Muscle of back (tissue), 13 donors: ENCODE measurements at places on chromosomes 6 and 20.
A peak's percentile ranks its signal among the peaks of the same experiment; 100 is the strongest.

DNA sequence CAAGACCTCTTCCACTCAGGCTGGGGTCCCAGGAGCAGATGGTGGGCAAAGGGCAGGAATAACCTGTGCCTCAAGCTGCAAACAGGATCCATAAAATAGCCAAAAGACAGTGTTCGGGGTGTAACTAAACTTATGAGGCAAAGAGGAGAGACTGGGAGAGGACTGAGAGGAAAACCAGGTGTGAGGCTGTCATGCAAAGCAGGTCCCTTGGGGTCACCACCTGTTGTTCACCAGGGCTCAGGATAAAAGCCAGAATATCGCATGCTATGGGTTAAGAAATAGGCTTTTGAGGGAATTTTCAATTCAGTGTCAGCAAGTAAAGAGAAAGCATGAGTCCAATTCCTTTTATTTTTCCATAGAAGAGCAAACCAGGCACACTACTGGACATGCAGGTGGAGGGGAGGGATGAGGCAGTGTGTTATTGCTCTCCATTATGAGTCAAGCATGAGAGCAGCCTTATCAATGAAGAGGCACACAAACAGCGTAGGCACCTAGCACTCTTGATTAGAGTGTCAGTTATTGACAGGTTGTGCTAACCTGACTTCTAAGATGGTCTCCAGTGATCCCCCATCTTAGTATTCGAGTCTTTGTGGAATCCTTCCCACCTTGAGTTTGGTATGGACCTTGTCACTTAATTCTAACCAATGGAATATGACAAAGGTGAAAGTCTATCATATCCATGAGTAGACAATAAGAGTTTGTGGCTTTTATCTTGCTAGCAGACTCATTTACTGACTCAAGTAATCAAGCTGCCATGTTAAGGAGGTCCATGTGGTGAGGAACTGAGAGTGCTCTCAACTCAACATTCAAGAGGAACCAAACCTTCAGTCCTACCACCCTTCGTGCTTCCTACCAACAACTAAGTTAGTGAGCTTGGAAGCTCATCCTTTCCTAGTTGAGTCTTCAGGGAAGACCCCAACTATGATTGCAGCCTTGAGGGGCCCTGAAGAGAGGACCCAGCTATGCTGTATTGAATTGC lies 18.8 kb downstream of the HLA-E start:
- DNase-seq = no peak

DNA sequence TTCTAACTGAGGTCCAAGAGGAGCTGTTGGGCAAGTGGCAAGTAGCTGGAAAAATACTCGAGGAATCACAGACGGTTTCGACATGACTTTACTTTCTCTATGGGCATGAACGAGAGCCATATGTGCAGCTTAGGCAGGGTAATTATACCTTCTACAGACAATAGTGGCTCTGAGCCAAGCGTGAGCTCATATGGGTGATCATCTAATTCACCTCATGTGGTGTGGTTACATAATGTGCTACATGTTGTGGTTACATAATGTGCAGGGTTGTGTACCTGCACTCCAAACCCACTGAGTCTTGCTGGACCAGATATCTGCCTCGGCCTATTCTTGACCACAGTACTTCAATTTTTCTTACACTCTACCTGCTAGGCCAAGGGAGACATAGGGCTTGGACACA lies 771.7 kb upstream of the EYS start:
- no peak for DNase-seq

- DNase-seq = no peak
These were observed 17.8 kb downstream of the MAP3K5 start for GRCh38 chr6:136774228-136775041.

- no peak for DNase-seq
These were observed 2.7 kb downstream of the TEAD3 start for GRCh38 chr6:35494161-35494563.

- DNase-seq = no peak
These were observed 94.7 kb upstream of the SLC2A12 start for GRCh38 chr6:134147034-134147533.

- DNase-seq = peak; percentile 87
These were observed 69.6 kb downstream of the SSR1 start for GRCh38 chr6:7243179-7243981.
